ENCODE measurements at places on chromosomes 2 and 18.

DNA sequence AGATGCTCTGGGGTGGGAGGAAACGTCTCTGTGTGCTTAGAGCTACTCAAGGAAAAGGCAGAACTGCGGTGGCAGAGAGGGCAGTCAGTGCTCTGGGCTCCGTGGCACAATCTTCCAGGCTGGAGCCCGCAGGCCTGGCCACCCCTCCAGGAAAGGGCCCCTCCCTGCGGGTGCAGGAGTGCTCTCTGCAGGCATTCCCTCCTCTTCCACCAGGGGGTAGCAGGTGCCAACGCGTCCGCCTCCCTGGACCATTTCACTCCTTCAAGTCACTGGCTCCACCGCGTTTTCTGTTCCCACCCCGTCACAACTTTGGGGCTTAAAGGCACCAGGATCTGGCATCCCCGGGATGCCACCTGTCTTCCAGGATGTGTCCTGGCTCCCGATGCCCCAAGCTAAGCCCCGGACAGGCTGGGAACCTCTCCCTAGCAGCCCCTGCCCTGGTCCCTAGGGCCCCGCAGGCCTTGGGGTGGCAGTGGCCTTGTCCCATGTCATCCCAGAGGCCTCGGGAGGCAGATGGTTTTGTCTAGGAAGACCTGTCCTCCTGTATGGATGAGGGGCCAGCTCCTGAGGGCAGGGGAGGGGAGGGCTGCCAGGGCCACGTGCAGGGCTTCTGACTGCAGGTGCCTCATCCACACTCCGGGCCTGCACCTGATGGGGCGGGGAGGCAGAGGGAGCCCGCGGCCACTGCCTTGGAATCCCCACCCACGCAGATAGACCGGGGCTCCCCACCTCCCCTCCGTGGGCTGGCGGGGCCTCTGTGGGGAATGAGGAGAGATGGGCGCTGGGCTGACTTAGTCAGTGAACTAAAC is 26.4 kb downstream of the KCNIP3 start:
- no peak for DNase-seq

DNA sequence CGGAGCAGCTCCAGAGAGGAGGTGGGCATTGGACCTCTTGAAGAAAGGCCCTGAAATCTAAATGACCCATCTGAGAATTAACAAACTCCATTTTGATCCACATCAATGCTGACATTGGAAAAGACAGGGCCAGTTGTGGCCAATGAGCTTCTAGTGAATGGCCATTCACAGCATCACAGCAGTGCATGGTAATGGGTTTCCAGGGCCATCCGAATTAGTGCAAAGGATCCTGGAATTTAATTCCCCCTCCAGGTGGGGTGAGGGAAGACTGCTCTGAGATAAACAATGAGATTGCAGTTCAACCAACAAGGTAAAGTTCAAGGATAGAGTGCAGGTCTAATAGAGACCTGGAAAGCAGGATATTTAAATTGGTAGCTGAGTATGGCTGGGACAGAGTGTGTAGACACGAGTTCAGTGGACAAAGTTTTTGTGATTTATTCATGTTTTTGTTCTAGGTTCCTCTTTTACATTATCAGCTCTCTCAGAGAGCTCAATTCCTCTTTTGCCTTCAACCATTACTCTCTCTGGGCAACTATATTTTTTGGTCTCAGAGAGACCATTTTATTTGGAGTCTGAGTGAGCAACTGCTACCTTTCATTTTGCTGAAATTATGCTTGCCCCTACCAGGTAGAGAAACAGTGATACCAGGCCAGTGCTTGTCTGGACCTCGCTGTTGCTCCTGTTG is 5.0 kb downstream of the TACR1 start:
- no peak for DNase-seq

DNA sequence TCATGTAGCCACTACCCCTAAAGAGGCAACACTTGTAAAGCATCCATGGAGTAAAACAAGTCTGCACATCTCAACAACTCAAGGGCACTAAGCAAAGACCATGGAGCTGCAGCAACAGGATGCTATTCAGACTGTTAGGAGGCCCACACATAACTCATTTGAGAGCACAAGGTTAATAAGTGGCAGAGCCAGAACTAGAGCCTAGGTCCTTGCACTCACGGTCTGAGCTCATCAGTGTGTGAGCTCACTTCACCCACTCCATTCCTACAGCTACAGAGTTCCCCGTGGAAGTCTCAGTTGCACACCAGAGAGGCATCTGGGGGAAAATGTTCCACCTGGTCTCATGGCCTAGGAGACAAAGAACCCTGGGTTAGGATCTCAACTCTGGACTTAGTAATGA is 35.0 kb downstream of the TTC32 start:
- DNase-seq: no peak

DNA sequence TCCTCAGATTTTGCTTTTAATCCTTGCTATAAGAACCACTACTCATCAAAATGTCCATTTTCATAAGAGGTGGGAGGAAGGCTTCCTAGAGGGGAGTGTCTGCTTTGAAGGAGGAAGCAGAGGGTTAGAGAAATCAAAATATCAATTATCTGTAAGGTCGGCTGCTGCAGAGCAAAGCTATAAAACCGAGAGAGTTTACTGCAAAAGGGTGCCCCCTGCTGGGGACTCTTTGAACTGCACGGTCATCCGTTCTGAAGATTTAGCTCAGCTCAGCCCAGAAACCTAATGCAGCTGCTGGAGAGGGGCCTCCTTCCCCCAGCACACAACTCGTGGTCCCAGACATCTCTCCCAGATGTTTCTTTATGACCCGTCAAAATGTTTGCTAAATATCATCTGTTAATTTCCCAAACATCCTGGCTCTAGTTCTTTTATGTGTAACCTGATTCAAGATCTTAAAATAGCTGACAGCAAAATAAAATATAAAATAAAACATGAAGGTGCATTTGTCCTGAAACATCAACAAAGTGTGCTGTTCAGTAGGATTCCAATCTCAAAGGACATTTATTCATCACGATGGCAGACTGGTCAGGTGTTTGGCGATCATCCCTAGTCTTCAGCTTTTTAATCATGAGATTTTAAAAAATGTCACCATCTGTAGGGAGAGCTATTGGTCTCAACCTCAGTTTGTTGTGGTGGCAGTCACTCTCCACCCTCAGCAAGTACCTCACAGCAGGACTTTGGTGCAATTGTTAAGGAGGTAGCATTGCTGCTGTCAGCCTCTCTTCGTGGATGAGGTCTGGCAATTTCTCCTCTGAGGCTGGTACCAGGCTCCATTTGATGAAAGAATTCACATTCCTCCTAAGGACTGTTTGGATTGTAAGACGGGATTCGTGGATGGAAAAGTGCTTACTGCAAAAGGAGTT is 185.9 kb downstream of the MTX2 start:
- DNase-seq: peak; percentile 54

DNA sequence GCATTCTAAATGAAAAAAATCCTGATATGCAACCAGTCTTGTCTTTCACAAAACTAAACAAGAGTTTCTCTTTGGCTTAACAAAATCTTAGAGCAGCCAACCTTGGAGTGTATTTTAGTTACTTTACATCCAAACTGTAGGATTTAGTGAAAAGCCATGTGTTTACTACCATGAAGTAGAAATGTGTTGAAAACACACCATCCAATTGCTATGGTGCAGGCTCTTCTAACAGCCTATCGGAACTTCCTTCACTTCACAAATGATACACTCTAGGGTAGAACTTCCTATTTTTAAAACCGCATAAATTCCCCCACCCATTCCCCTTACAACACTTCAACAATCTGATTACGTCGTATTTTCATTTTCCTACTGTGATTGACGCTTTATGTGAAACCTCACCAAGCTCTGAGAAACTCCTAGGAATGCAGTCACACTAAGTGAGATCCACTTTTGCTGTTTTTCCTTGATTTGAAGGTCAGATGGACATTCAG is 74.4 kb upstream of the MAP4K4 start:
- DNase-seq: no peak

- peak; percentile 8 for DNase-seq
Observed at GRCh38 chr2:166494140-166494624, at the start of gene SCN7A. Gene SCN7A, minus strand, starts transcription at chr2:166494249. Its CDS starts 16,553 bp downstream, at chr2:166477696.

DNA sequence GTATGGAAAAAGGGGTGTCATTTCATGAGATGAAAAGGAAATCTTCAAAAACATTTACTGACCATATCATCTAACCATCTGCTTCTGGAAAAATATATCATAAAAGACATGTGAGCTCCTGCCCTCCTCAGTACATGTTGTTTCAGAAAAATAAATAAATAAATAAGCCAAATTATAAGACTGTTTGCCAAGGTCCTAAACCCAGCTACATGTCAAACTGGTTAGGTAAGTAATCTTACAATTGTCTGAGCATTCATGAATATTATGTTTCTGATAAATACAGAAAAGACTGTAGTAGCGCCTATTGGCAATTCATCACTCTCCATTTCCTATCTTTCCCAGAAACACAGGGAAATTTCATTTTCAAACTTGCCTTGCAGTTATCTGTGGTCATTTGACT is 138.9 kb upstream of the SETBP1 start:
- DNase-seq: no peak

DNA sequence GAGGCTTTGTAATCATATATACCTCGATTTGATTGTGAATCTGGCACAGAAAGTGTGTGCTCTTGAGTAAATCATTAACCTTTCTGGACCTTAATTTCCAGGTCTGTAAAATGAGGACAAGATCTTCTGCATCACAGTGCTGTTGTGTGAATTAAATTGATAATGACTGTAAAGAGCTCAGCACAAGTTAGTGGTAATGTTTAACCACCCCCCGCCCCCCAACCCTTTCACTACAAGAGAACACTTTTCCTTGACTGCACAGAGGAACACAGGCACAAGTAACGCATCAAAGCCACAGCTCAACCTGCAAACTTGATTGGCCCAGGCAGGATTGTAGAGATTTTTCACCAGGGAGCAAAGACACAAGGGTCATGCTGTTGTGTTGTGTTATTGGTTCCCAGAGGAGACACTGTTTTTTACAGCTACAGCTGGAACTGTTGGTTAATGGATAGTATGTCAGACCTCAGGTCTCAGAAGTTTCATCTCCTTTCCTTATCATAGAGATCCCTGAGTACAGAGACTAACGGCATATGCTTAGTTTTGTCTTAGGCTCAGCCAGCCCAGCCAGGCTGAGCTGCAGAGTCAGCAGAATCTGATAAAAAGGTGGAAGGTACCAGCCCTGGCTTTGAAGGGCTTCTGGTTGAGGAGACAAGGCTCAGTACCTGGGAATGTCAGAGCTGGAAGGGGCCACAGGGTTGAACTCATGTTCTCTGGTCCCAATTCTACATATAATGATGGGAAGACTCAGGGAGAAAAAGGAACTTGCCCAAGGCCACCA is 10.6 kb downstream of the SETBP1 start:
- DNase-seq: no peak

DNA sequence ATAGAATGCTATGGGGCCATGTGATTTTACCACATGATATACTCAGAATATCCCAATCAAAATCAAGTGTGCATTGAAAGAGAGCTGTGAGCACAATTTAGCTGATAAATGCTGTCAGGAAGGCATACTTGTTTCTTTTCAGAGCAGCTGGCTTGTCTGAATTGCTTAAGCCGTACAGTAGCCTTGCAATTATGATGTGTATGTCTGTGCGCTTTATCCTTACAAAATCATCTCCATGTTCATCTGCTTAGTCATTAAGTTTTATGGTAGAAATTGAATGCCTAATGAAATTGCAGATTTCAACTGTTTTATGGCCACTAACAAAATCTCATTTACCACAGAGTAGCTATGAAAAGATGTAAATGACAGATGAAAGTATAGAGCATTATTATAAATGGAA is 346.0 kb upstream of the DLGAP1 start:
- DNase-seq: no peak

DNA sequence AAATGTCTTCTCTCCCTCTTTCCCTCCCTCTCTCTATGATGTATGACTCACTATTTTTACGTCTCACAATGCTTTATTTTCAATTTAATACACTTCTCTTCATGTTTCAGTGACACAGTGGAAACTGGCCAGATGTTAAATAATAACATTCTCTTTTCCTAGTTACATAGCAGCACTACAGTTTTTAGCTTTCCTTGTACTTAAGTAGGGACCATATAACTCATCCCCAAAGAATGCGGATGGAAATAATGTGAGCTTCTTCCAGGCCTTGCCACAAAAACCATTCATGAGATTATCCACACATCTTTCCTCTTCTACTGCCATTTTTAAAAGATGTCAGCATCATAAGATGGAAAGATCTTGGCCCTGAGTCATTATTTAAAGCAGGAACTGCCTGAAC is 789.4 kb downstream of the LRP1B start:
- DNase-seq: peak; percentile 70

GRCh38 chr2:165253178-165253577 is 14.0 kb downstream of the SCN2A start:
- no peak for DNase-seq

DNA sequence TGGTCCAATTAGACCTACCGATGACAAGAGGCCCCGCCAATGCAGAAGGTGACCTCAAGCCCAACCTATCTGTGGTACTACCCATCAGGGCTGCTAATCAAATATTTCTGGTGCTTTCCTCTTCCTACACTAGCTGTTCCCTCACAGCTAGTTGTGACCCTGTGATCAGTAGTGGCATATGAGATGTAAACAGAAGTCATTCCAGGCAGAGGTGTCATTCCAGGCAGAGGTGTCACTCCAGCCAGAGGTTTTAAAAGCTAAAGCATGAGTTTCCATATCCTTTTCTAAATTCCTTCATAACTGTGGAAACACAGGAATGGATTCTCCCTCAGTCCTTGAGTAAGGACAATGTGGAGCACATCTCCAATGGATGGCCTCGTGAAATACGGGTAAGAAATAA is 110.9 kb upstream of the DNAJC10 start:
- no peak for DNase-seq

DNA sequence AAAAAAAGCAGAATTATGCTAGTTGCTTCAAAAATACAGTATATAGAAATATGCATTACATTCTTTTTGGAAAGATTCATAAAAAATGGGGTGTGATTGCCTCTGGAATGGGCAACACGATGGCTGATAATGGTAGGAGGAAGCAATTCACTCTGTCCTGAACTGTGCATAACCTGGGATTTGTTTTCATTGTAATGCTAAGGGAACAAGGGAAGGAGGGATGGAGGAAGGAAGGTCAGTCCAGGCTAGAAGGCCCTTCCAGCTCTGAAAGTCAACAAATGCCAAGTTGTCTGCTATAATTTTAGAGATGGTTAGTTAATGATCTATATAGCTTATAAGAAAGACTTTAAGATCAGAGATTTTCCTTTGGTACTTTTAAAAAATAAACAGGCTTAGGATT is 40.8 kb downstream of the BUB1 start:
- no peak for DNase-seq

DNA sequence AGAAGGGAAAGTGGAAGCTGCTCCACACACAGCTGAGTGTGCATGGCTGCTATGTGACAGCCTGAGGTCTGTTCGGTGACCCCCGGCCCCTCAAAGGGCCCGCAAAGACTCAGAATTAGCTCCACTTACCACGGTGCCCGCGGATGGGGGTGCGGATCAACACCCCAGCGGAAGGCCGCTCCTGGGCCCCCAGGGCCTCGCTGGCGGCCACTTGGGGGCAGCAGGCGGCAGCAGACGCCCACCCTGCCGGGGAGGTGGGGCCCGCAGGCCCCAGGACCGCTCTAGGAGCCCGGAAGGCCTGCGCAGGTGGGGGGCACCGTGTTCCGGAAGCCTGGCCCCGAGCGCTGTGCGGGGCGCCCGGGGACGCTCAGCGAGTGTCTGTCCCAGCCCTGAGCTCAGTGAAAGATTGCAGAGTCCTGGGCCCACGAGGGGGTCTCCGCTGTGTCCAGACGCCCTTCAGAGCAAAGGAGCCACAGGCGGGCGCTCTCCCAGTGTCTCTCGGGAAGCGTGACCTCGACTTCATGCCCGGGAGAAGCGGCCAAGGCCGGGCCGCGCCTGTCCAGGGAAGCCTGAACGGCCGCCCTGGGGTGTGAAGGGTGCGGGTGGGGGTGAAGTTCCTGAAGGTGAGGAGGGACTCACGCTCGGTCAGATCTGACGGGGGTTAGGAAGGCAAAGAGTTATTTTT is 118.7 kb downstream of the VAPA start:
- no peak for DNase-seq
